ENCODE measurements at places on chromosomes 1 and 21.

- DNase-seq: no peak
Measured at GRCh38 chr1:33660956-33661355, 188.5 kb downstream of the ZSCAN20 start.

- no peak for DNase-seq
Measured at GRCh38 chr1:18161690-18162089, 54.1 kb downstream of the IGSF21 start.

DNA sequence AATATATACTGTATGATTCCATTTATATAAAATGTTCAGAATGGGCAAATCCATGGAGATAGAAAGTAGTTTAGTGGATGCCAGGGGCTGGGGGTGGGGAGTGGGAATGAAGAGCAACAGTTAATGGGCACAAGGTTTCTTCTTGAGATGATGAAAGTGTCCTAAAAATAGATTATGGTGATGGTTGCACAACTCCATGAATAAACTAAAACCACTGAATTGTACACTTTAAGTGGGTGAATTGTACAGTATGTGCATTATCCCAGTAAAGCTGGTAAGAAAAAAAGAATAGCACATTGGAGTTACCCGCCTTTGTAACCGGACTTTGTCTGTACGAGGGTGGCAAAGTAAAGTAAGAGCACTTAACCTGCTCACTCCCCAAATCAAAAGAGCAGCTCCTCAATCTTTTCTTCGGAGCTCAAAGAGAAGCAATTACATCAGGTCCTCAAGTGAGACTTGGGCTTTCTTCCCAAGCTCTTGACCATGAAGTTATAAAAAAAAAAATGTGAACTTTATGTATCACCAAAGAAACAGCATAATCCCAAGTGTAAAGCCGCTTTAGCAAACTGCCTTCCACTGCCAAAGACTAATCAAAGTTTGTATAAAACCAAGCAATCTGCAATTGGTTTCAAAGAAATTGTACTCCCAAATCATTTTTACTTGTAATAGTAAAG is 32.1 kb downstream of the ALDH9A1 start:
- no peak for DNase-seq

- DNase-seq: no peak
Measured at GRCh38 chr1:165841582-165842017, 14.2 kb downstream of the UCK2 start.

DNA sequence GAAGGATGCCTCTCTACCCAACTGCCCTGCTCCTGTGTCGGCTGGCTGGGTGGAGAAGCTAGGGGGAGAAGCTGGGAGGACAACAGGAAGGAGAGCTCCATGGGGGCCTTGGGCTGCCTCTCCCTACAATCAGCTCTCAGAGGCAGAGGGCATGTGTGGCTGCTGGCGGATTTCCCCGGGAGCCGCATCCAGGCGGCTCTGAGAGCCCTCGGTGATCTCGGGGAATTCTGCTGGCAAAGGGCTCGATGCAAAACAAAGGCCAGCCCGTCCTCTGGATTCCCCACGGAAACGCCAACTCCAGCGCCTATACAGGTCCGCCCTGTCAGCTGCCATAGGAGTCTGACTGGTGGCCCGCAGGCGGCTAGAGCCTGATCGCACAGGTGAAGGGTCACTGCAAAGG is 26.4 kb upstream of the EVA1B start:
- DNase-seq: no peak

- peak; percentile 0 for DNase-seq
Measured at GRCh38 chr1:73674945-73675561, 522.9 kb downstream of the LRRIQ3 start.

DNA sequence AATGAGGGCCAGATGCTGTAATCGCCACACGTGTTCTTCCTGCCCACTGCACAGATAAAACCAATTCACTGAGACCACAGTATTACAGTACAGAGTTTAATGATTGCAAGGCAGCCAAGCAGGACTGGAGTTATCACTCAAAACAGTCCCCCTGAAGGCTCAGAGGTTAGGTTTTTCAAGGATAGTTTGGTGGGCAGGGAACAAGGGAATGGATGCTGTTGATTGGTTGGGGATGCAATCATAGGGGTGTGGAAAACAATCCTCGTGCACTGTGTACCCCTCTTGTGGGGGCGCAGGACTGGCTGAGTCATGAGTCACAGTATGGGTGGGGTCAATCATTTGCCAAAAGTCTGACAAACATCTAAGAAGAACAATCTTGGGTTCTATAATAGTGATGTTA is 12.4 kb upstream of the USP1 start:
- no peak for DNase-seq

DNA sequence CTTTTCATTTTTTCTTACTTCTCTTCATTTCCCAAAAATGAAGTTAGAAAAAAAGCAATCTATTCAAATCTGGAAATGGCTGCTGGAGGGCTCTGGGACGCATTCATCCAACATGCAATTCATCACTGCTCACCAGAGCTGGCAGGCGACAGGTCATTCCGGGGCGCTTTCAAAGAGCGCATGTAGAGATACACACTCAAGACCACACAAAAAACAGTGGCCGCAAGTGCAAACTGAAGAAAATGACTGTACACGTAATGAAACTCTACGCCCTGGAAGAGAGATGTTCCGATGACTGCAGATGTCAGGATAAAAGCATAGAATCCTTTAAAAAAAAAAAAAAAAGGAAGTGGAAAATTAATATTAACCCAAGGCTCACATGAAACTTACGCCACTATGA is 15.5 kb downstream of the LBR start:
- no peak for DNase-seq

DNA sequence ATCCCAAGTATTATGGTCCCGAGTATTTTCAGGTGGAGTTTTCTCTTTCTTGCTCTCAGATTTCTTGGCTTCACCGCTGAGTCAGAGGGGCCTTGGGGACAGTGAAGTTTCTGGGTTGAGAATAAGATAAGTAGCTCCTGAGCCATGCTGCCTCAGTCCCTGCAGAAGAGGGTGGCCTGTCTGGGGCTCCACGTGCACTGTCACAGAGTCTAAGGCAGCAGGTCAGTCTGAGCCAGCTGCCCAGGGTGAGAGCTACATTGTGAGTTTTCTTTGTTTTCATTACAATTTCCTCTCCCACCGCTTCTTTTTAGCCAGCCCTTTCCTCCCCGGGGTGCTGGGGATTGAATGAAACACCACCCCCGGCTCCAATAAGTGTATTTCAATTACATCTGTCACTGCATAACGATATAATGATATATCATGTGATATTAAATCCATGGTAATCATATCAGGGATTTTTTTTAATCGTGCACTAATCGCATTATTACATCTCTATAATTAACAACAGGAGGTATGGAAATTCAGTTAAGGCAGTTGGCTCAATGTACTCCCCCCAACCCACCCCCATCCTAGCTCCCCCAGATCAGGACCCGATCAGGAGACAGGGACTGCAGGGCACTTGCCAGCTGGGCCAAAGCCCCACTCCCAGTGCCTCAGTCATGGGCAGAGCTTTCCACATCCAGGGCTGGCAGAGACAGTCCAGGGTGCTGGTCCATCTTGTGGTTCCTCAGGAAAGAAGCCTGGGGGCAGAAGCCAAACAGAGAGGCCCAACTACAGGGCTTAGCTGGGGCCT is 43.7 kb downstream of the DMAP1 start:
- no peak for DNase-seq

GRCh38 chr1:222010306-222010705 is 268.4 kb upstream of the DUSP10 start:
- no peak for DNase-seq

GRCh38 chr1:73832276-73833181 is 365.4 kb downstream of the LRRIQ3 start:
- DNase-seq: no peak

GRCh38 chr1:216221260-216221700 is 202.0 kb downstream of the USH2A start:
- DNase-seq: peak; percentile 24

DNA sequence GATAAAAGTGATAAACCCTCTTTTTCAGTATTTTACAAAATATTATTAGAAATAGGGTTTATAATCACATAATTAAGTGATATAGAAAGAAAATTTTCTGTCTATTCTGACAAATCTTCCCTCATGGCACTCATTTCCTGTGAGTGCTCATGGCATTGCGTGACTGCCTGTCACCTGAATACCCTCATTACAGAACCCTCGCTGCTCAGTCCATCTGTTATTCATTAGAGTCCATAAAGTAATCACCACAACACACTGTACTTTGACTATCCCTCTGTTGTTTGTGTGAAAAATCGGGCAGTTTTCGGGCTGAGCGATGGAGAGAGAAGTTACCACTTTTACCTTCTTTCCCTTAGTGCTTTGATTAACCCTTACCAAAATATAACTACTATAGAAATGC is 100.4 kb upstream of the BRINP3 start:
- DNase-seq: no peak

DNA sequence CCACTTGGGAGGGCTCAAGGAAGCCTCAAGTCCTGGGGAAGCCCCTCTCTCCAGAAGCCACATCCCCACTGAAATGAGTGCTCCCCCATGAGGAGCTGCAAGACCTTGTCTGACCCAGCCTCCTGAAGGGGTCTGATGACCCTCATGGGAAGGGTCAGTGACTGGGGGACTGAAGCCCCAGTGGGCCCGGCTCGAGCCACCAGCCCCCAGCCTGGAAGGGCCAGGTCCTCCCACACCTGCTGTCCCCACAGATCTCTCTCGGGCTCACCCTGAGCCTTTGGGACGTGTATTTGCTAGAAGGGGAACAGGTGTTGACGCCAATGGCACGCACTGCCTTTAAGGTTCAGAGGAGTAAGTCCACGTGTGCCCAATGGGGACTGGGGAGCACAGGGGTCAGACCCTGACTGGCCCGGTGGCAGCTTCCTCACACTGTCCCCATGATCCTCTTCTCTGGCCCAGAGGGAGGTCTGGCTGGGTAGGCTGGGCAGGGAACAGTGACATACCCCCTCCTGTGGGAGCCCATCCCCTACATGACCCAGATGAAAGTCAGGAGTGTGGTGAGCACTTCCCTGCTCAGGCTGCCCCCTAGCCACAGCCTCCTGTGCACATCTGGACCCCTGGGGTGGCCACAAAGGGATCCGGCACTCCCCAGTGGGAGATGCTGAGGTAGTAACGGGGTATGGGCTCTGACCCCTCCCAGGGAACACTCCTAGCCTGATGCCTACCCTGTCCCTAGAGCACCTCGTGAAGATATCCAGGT is 12.4 kb upstream of the SRARP start:
- DNase-seq: no peak

DNA sequence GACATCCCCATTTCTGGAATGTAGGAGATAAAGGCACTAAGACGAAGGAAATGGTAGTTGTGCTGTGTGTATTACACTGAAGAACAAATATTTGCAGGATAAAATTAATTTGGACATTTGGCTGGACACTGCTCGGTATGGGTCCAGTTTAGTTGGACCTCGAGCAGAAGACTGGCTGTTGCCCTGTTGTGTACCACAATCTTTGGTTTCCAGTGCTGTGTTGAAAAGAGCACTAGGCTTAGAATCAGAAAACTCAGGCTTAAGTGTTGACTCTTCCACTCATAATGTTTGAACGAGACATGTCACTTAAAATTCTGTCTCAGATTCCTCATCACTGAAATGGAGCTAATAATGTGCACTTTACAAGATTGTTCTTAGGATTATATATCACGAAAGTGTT is 1.2 kb upstream of the ARPC5 start:
- DNase-seq: no peak

- no peak for DNase-seq
Measured at GRCh38 chr1:31373897-31374486, 1.1 kb upstream of the FABP3 start.

DNA sequence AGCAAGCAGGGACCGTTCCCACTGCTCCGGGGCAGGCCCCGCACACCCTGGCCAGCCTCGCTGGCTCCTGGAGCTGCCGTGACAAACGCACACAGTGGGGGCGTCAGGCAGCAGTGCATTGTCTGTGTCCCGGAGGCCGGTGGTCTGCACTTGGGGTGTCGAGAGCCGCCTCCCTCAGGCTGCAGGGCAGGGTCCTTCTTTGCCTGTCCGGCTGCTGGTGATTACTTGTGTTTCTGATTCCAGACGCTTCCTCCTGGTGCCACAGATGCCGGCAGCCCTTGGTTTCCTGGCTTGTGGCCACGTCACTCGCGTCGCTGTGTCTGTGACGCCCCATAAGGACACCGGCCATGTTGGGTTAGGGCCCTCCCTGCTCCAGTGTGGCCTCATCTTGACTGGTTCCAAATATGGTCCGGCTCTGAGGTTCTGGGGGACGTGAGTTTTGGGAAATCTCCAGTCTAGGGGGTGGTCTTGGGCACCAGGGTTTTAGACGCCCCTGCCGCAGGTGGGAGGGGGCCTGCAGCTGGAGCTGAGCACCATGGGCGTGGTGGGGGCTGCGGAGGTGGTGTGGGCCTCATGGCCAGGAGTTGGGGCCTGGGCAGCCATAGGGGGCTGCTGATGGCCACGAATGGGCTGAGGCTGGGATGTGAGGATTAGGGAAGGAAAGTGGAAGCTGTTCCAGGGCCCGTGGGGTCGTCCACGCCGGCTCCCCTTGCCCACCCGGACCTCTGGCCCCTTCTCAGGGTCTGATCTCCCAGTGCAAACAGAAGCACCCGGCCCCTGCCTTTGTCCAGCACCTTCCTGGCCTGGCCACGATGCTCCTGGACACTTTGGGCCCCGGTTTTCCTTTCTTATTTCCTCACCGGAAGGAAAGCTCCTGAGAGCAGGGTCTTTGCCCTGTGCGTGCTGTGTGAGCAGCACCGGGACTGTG is 41.0 kb downstream of the SLX9 start:
- no peak for DNase-seq

GRCh38 chr1:102282955-102283354 is 286.2 kb upstream of the OLFM3 start:
- DNase-seq: no peak

DNA sequence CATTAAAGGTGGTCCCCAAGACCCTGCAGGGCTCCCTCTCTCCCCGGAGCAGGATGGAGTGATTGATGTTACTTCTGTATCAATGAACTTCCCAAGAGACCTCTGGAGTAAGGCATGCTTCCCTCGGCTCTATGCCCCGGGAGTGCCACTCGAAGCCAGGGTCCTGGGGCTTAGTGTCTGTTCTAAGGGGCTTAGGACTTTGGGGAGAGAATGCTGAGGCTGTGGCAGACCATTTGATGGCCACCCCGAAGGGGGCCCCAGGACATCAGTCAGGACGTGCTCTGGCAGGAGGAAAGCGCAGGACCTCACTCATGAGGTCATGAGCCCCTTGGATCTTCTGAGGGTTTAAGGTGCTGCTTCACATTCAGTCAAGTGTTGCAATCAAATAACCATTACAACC is 7.5 kb downstream of the KIAA1614 start:
- no peak for DNase-seq

Measured in hepatic stellate cell (primary cell).